Fibroblast of skin of left biceps (primary cell): ENCODE measurements at places on chromosomes 1 and 21.

DNA sequence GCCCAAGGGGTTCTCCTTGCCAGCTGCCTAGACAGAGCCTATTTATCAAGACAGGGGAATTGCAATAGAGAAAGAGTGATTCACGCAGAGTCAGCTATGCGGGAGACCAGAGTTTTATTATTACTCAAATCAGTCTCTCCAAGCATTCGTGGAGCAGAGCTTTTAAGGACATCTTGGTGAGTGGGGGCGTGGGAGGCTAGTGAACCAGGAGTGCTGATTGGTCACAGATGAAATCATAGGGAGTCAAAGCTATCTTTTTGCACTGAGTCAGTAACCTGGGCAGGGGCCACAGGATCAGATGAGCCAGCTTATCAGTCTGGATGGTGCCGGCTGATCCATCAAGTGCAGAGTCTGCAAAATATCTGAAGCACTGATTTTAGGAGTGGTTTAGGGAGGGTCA, 64.8 kb upstream of the MRPS6 start:
- no peak for DNase-seq

GRCh38 chr1:155106862-155107261, 20.8 kb upstream of the EFNA1 start:
- no peak for DNase-seq

DNA sequence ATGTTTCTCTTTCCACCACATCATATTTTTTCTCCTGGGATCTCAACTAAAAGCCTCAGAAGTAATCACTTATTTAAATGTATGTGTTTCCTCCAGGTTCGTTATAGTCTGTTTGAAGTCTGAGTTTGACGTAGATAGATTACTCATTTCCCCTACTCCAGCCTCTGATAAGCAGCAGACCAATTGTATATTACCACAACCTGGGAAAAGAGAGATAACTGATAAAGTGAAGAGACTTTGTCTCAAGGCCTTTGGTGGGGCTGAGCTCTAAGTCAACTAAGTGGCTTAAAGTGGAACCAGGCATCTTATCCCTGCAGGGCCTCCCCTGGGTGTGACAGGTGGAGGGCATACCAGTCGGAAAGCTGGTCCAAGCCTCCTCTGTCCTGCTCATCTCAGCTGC, 34.9 kb upstream of the CACNA1E start:
- DNase-seq: no peak

DNA sequence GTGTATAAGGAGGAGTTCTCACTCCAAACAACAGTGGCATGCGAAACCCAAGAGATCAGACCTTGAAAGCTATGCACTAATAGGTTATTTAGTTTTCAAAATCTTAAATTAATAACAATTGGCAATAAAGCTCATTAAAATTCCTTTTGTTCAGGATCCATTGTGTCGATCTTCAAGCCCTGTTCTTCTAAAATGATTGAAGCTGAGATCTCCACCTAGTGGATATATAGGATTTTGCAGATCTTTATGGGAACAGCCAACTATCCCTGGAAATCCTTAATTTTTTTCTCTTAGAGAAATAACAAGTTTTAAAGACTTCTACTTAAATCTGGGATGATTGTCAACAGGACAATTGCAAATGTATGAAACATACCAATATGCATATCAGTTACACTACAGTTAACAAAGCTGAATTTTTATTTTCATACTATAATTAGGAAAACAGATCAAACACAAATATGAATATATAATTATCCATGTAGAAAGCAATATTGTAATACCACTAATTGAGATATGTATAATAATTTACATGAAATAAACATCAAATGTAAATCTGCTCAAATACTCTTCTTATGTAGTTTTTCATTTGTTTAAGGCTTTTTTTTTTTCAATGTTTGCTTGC, 43.3 kb downstream of the LRRC53 start:
- DNase-seq: peak; percentile 10

DNA sequence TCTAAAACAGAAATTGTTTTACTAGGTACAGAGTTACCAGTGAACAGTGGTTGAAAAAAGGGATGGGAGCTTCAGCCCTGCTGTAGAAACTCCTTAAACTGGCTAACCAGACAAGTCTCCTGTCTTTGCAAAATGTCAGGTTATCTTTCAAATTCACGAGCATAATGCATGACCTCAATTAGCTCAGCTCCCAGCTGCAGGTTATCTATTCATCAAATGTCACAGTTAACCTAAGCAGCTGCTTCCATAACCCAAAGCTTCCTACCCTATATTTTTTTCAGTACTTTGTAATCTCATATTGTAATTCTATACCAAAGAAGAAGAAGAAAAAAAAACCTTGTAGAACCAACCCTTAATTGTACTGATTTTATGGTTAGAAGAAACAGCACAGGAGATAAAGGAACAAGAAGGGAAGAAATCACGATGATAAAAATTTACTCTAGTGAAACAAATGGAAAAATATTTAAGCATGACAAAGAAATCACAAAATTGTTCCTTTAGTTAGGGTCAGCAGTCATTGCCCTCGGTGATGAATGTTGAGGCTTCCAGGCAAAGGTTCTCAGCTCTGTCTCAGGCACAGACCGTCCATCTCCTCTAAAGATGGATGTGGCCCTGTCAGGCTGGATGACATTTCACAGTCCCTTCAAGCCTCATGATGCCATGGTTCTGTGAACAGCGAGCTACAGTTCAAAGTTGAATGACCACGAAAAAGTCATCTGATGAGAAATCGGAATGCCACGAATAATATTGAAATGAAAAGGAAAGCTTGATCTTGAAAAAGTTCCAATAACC, 95.9 kb downstream of the PLD5 start:
- DNase-seq: no peak

DNA sequence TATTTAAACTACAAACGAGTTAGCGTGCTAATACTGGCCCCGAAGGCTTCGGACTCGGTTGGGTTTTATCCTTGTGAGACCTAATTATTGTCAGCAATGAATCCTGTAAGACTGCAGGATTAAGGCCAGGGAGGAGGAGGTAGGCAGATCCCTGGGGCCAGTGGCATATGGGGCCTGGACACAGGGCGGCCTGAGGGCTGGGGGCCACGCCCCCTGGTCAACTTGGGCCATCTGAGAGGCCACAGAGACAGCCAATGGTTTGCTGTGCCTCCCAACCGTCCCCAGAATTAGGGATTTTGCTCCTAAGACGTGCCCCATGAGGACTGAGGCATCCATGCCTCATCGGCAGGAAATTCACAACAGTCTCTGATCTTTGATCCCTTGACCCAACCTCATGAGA, 31.1 kb upstream of the DISP3 start:
- DNase-seq: no peak
